Thymus (tissue), 14 donors: ENCODE measurements at places on chromosomes 3 and 15. TPM values are rescaled to one million over a fixed set of nuclear protein-coding genes. Genes with fewer than 3 reads are reported as not detected.

- DNase-seq: no peak
Measured at GRCh38 chr3:179452176-179452564, 900 bp upstream of the GNB4 start.

DNA sequence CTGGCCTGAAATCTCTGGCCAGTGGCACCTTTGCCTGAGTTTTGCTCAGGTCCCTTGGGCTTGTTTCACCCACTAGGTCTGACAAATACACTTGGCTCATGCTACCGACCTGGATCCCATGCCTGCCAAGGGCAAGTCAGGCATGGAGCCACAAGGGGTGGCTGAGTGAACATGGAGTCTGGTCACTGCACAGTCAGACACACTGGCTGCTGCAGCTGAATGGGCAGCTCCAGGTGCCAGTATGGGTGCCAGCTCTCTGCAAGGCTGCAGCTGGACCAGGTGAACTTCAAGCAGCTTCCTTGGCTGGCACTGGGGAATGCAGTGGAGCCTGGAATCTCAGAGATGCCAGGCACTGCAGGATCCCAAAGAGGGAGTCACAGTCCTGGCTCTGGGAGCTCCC is 170.3 kb downstream of the NECTIN3 start:
- no peak for DNase-seq

The CDC25A gene
- 0.71 TPM for polyA plus RNA-seq

DNA sequence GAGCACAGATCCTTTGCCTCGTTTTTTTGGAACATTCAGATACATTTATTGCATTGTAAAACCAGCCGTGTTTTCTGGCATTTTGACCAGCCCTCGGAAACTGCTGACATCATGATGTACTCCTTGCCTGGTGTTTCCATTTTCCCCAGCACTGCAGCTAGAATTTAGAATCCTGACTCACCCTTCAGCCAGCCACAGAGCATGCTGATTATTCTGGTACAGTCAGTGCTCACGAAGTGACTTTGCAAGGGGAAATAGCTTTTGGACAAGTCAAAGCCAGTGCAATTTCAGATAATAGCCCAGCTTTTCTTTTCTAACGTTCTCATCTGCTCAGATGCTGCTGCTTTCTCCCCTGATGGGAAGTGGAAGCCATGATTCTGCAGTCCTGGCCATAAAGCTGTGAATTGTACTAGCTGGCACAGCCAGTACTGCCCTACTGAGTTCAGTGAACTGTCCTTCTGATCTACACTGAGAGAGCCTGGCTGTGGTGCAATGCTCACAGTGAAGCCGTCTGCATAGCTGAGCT is 12.1 kb upstream of the CNBP start:
- DNase-seq: no peak

The FHIT gene
- 9.2 TPM for polyA plus RNA-seq

DNA sequence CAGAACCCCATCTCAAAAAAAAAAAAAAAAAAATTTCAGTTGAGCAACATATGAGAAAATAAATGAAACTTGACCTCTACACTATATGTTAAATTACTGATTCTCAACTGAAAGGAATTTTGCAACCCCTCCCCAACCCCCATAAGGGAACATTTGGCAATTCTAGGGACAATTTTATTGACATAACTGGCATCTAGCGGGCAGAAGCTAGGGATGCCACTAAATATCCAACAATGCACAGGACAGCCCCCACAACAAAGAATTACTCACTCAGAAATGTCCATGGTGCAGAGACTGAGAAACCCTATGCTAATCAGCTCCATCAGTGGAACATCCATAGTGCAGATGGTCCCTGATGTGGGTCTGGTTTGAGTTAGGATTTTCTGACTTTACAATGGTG is 58.2 kb upstream of the OXTR start:
- no peak for DNase-seq

DNA sequence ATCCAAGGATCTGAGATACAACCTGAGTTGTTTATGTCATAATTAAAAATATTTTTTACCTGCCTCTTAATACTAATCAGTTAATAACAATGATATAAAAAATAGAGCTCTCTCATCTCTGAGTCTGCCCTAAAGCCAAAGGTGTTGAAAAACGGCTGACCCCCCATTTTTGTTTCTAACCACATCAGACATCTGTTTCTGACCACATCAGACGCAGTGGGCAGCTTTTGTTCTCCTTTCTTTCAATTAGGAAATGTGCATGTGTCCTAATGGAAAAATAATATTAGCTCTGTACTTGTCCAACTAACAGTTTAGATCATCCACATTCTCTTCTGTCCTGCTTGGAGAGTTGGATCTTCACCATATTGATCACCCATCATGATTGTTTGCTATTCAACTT is 144.6 kb downstream of the SHOX2 start:
- DNase-seq: no peak

The P2RY13 gene
- polyA plus RNA-seq: 2.2 TPM

The NEK10 gene
- polyA plus RNA-seq: 0.87 TPM

The DUOXA2 gene
- 0.23 TPM for polyA plus RNA-seq

DNA sequence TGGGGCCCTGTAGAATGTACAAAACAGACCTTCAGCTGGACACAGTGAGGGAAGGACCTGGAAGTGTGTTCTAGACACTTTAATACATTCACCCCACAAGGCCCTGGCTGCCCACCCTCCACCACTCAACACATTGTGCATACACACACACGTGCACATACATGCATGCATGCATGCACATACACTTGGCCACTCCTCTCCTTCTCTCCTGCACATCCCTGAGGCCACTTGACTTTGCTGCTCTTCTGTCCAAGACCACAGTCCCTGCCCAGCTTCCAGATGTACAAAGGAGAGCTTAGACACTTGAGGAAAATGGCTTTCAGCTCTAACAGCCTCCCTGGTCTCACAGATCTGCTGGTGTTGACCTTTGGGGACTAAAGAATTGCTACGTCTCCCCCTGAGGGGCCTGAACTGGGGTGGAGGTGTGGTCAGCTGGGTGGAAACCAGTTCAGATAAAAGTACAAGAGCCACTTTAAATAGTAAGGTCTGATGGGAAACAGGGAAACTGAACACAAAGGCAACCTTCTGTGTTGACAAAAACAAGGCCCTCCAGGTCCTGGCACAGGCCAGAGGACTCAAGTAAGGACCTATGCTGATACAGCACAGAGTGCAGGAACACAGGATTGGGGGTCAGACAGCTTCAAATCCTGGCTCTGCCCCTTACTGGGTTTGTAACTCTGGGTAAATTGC is 24.8 kb upstream of the NOX5 start:
- DNase-seq: no peak

The ABHD17C gene
- polyA plus RNA-seq: 29.2 TPM

The ENTPD3 gene
- 1.2 TPM for polyA plus RNA-seq
